ENCODE measurements at places on chromosomes 3 and 15. TPM values are rescaled to one million over a fixed set of nuclear protein-coding genes. Genes with fewer than 3 reads are reported as not detected.

The ZNF660 gene
- total RNA-seq: 7.0 TPM

The TMCO5A gene
- 0.73 TPM for total RNA-seq

The ARPP21 gene
- total RNA-seq: 3.2 TPM

The CYP1A1 gene
- 0.97 TPM for total RNA-seq

The GASK1A gene
- total RNA-seq: 0.18 TPM

The ZDHHC23 gene
- 0.46 TPM for total RNA-seq

The CLRN1 gene
- 3.6 TPM for total RNA-seq

The LIPH gene
- total RNA-seq: 0.57 TPM

The TGM4 gene
- total RNA-seq: 0.49 TPM

The ABHD17C gene
- 7.6 TPM for total RNA-seq

- ATAC-seq: no peak
These were observed 56.1 kb upstream of the RNF7 start for GRCh38 chr3:141682007-141682406.

GRCh38 chr15:67296684-67297083, 42.1 kb downstream of the IQCH start:
- no peak for ATAC-seq

GRCh38 chr3:53068176-53068575, 22.3 kb upstream of the SFMBT1 start:
- ATAC-seq: no peak

DNA sequence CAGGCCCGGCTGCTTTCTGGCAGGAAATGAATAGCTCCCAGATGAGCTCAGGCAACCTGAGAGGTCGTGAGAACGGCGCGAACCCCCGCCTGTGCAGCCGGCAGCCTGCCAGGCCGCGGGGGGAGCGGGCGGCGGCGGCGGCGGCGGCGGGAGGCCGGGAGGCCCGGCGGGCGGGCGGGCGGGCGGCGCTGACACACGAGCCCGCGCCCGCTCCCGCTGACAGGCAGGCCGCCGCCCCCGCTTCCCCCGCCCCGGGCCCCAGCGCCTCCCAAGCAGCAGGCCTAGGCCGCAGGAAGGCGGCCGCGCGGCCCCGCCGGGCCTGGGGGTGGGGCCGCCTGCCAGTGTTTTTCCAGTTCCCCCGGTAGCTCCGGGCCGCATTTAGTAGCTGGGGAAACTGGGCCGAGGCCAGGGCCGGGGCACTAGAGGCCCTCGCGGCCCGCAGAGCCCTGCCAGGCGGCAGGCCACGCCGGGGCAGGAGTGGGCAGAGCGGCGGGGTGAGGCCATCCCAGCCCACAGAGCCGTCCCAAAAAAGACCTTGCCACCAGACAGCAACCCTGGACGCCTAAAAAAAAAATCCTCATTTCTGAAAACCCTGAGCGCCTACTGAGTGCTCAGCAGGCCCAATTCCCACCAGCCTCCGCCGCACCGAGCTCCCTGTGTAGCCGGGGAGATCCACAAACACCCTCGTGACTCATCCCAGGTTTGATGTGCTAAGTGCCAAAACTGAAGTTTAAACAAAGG, 5.6 kb downstream of the HES1 start:
- peak; percentile 54 for ATAC-seq

DNA sequence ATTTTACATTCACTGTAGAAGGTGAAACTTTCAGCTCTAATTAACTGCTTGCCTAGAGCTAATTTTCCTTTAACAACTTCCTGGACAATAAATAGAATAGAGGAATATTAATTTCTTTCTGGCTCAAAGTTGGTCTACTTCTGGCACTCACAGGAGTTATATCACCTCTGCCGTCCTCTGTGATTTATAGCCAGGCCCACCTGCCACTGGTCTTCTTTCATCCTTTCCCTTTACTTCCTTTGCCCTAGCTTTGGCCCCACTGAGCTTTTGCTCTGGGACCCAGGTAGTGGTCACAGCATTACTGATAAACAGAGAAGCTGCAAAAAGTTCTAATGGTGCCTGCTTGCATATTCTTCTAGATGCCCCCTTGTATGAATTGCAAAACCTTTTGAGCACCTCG, 49.3 kb upstream of the ABHD10 start:
- no peak for ATAC-seq

DNA sequence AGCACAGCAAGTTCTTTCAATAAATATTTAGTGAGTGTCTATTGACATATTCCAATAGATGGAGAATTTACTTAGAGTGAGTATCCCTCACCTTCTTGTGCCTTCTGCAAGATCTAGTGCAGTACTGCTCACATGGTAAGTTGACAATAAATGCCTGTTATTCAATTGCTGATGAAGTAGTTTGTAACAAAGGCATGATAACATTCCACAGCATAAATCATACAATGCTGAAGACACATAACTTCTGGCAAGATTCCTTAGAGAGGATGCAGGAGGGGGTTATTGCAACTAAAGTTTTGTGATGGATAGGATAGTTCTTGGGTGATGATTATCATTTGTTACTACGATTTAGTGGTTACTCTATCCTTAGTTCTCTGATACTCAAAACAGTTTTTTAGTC, 112.2 kb upstream of the RBMS3 start:
- no peak for ATAC-seq

- ATAC-seq: peak; percentile 48
These were observed 352.4 kb downstream of the ROBO1 start for GRCh38 chr3:79415356-79415755.

DNA sequence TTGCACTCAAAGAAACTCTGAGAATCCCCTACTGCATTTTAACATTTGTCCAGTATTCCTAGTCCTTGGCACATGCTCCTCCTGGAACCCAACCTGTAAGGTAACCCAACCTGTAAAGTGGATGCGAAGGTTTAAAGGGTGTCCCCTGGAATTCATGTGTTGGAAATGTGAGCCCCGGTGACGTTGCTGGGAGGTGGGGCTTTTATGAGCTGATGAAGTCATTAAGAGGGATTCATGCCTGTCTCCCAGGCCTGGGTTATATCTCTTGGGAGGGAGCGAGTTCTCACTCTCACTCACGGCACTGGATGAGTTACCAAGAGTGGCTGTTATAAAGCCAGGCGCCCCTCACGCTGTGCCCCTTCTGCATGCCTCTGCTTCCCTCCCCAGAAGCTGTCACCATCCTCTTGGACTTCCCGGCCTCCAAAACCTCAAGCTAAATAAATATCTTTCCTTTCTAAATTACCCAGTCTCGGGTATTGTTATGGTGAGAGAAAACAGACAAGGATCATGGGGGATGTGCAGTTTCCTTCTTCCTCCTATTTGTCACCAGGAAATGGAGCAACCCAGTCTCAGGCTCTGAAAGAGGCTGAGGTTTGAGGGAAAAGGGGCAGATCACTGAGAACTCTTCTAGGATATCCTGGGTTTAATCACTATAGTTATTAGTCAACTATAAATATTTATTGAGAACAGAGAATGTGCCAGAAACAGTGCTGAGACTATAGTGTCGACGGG, 7.6 kb downstream of the XXYLT1 start:
- ATAC-seq: no peak

DNA sequence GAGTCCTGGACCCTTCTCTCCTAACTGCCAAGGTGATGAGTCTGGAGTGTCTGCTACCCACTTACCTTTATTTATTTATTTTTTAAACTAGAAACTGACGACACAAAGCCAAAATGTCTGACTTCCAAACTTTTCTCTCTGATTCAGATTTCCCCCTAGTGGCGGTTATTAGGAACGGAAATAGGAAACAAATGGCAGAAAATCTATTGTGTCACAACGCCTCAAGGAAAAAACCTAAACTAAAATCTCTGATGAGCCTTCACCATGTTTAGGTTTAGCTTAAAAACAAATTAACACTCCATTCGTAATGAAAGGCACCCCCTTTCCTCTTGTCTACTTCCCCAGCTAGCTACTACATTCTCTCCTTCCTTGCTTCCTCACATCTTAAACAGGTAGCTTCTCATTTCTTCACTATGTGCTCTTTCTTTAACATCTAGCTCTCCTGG, 94.0 kb upstream of the MEX3B start:
- ATAC-seq: no peak

DNA sequence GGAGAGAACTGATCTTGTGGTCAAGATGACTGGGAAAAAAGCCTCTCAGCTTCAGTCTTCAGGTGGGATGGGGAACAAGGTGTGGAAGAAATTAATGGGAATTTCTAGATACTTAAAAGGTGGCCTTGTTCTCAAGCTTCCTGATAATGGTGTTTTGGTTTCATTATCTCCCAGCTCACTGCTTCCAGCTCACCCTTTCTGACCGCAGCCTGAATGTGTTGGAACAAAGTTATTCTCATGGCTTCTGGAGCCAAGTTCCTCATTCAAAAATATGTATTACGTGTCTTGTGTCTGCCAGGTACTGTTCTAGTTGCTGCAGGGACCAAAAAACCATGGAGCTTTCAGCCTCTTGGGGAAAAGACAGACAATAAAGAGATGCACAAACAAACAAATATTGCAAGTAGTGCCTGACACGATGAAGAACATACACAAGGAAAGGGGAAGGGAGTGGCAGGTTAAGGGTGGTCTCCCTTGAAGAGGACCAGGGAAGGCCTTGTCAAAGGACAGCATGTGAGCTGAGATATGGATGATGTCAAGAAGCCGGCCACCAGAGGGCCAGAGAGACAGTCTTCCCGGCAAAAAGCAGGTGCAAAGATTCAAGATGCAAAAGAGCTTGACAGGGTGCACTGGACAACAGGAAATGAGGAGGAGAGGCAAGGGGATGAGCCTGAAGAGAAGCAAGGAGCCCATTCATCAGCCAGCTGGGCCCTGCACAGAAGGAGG, 35.5 kb downstream of the ARRDC4 start:
- ATAC-seq: no peak

- no peak for ATAC-seq
These were observed 35.4 kb downstream of the SMAD6 start for GRCh38 chr15:66737243-66738010.

DNA sequence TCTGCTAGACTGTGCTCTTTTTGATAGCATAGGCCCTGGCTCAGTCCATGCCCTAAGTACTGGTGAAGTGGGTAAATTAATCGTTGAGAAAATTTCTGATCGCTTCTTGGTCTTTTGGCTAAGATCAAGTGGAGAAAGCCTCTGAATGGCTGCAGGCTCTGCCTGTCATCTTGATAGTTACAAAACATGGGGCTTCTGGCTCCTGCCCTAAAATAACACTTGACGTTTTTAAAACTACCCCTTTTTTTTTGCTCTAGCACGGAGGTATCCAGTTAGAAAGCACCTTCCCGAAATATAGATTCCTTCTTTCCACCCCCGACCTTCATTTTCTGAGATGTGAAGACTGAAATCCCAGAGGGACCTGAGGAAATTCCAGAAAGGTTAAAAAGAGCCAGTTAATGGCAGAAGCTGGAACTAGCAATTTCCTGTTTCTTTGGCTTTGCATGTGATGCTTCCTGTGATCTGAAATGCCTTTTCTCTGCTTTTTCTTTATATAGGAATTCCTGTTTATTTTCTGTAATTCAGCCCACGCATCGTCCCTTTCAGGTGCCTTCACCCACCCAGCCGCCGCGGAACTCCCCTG, 799 bp upstream of the C2CD4B start:
- ATAC-seq: no peak

DNA sequence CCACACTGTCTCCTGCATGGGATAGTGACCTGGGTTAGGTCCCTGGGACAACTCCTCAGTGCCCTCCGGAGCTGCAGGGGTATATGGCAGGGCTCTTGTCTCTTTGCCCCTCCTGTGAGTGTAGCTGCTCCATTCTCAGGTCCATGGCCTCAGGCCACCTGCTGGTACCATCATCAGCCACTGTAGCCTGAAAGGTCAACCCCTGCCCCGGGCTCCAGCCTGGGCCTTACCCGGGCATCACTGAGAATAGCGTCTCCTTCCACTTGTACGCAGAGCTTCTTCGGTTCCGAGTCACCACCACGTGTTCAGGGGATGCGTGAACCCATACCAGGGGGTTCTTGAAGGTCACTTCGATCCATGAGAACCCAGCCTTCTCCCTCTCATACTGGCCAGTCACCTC, 13.8 kb downstream of the ITIH4 start:
- ATAC-seq: no peak

GRCh38 chr3:138785951-138786350, 48.8 kb downstream of the PIK3CB start:
- ATAC-seq: no peak

GRCh38 chr15:58985443-58985842, 2.0 kb upstream of the RNF111 start:
- ATAC-seq: no peak

GRCh38 chr15:26667222-26667988, 105.5 kb downstream of the GABRB3 start:
- ATAC-seq: no peak

DNA sequence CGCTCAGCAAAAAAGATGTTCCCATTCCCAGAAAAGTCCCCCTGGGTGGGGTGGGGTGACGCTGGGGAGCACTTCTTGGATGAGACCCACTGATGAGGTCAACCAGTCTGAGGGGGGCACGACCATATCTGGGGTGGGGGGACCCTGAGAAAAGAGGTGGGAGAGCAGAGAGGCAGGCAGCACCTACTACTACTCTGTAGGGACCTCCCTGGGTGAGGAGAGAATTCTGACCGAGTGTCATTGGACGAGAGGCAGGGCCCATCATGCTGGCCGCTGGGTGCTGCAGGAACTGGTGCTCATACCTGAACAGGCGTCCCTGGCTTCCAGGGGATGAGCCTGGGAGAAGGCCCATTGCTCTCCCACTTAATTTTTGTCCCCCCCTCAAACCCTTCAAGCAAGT, 158.8 kb downstream of the KLF13 start:
- no peak for ATAC-seq

GRCh38 chr3:193593668-193594030, 641 bp downstream of the OPA1 start:
- ATAC-seq: no peak

DNA sequence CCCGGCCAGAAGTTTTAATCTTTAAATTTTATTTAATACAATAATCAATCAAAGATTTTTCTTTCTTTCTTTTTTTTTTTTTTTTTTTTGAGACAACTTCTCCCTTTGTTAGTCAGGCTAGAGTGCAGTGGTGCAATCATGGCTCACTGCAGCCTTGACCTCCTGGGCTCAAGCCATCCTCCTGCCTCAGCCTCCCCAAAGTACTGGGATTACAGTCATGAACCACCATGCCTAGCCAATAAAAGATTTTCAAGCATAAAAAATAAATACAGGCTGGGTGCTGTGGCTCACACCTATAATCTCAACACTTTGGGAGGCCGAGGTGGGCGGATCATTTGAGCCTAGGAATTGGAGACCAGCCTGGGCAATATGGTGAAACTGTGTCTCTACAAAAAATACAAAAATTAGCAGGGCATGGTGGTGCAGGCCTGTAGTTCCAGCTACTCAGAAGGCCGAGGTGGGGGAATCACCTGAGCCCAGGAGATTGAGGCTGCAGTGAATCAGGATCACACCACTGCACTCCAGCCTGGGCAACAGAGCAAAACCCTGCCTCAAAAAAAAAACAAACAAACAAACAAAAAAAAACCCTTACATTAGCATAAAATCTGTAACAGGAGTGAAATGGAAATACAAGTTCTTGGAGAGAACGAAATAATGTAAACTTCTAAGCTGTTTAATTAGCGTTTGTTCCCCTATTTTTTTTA, 29.1 kb upstream of the SRP14 start:
- no peak for ATAC-seq

DNA sequence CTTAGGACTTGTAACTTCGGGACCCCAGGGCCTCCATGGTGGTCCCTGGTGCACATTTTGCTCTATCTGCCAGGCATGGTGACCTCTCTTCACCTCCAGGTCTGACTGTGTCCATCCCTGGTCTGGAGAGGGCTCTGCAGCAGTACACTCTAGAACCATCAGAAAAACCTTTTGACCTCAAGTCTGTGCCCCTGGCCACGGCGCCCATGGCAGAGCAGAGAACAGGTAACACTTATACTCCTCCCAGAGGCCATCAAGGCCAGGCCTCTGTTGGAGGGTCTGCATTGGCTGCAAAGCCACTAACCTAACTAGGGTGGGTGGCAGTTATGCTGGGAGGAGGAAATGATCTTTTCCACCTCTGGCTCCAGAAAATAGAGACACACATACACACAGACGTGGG, 10.3 kb upstream of the HMCES start:
- no peak for ATAC-seq

GRCh38 chr15:26201177-26201858, 338.2 kb upstream of the ATP10A start:
- ATAC-seq: no peak
